ENCODE measurements at places on chromosomes 4 and X. TPM values are rescaled to one million over a fixed set of nuclear protein-coding genes. Genes with fewer than 3 reads are reported as not detected.

GRCh38 chrX:121876305-121876704, 828.9 kb downstream of the GLUD2 start:
- no peak overlapping the region for H3K4me3 ChIP-seq
- no peaks in the 10 kb centered on the region for H3K4me1 ChIP-seq
- no peaks in the 10 kb centered on the region for H3K27me3 ChIP-seq
- H3K27ac ChIP-seq = no peak overlapping the region
- DNase-seq = no peak

GRCh38 chrX:71949844-71950445, 39.3 kb downstream of the NHSL2 start:
- H3K4me1 ChIP-seq = no peaks in the 10 kb centered on the region
- no peak for DNase-seq
- no peak overlapping the region for H3K27ac ChIP-seq
- no peaks in the 10 kb centered on the region for H3K27me3 ChIP-seq
- no peak overlapping the region for H3K4me3 ChIP-seq

- no peaks in the 10 kb centered on the region for H3K27me3 ChIP-seq
- H3K27ac ChIP-seq = no peak overlapping the region
- DNase-seq = no peak
- H3K4me1 ChIP-seq = no peaks in the 10 kb centered on the region
- no peaks in the 10 kb centered on the region for H3K36me3 ChIP-seq
Measured at GRCh38 chr4:53538756-53539155, 52.5 kb downstream of the LNX1 start.

The ZCCHC18 gene
- total RNA-seq = 0.62 TPM

The TMEM33 gene
- total RNA-seq = 48.1 TPM

Measured in Panc1 (cell line).